ENCODE measurements at places on chromosomes 12 and 14.
A peak's percentile ranks its signal among the peaks of the same experiment; 100 is the strongest.

- DNase-seq: peak; percentile 40
Observed at GRCh38 chr12:76720068-76720467, 43.8 kb upstream of the ZDHHC17 start.

DNA sequence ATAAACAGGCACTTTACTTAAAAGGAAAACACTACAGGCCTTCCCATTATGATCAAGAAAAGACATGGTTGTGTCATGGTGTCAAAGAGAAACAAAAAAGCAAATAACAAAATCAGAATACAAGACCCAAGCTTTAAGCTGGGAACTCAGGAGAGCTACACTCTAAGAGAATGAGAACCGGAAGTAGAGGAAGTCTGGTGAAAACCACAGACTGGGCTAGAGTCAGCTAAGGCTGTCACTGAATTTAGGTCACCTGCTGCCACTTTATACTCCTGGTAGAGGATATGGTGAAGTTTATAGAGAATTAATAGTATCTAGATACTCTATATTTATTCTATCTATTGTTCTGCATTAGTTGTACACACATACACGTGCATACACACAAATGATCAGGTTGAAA, 971.7 kb downstream of the FLRT2 start:
- no peak for DNase-seq

DNA sequence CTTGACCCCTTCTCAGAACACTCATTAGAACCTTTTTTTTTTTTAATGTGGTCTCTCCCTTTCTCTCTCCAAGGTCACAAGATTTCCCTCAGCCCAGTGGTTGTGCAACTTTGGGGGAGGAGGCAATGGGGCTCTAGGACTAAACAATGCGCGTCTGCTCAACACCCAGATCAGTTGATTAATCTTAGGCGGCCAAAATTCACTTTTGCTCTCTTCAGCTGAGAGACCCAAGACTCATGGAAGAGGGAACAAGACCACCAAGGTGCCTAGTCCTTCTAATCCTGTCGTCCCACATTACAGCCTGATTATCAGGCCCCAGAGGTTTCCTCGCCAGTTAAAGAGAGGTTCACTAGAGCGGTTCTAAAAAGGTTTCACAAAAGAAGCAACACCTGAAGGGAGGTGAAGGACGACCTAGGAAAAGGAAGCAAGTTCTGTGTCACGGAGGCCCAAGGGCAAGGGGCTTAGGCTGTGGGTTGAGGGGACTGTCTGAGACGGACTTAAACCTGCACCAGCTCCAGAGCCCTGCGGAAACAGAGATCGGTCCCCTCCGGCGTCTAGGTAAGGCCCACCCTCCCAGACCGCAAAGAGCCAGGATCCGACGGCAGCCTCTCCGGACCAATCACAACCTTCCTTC, 824 bp upstream of the TARBP2 start:
- peak; percentile 93 for DNase-seq

DNA sequence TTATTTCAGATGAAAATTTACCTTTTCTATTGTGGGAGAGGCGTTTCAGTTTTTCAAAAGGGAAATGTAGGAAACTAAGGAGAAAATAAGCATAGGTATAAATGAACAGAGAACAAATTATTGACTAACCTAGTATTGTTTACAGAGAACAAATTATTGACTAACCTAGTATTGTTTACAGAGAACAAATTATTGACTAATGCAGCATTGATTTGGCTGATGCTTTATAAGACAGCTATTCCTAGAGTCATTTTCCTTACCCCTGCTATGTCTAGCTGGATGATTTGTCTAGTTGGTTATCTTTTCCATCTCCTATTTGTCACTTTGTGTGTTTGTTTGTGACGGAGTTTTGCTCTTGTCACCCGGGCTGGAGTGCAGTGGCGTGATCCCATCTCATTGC, 22.6 kb downstream of the TMPO start:
- no peak for DNase-seq

DNA sequence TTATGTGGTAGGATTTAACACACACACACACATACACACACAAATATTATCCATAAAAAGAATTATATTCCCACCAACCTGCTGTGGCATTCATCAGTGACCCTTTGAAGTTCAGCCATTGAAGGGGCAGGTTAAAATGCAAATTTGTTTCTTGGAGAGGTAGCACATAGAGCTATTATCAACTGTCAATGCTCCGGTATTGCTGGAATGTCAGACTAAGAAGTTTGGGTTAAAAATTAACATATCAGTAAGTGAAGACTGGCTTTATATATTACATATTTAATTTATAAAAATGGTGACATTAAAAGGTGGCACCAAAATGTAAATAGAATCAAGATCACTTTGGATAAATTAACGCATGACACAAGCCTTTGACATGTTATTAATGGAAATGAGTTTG, 207.3 kb downstream of the DAD1 start:
- no peak for DNase-seq

- DNase-seq: no peak
Observed at GRCh38 chr12:12549426-12549825, 13.2 kb downstream of the DUSP16 start.

DNA sequence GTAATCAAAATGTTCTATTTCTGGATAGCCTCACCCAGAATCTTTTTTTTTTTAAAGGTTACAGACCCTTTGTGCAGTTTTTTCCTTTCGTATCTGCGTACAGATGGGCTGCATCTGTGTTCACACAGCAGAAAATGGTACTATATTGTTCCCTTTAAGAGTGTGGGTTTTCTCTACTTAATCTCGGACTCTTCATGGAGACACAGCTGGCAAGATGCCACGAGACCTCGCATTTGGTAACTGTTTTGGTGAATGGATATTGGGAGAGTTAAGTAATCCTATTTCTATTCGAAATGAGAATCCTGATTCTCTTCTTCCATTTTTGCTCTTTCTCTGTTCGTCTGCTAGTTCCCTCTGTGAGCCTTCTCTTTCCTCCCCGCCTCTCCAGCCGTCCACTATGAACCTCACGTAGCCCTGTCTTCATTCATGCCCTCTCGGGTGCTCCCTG, 85.7 kb downstream of the SAMD4A start:
- peak; percentile 82 for DNase-seq

DNA sequence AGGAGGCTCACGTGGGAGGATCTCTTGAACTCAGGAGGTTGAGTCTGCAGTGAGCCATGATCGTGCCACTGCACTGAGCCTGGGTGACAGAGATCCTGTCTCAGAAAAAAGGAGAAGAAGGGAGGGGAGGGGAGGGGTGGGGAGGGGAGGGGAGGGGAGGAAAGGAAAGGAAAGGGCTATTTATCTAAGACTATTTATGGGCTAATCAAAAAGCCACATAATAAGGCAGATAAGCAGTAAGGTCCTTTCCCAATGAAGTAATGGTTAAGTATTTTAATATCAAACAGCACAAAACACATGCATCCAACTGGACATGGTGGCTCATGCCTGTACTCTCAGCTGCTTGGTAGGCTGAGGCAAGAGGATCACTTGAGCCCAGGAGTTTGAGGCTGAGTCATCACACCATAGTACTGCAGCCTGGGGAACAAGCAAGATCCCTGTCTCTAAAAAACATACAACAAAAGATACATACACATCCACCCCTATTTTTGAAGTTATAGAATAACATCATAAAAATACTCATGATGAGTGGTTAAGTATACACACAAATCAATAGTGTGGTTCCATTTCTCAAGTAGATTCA, 9.7 kb downstream of the PAWR start:
- peak; percentile 54 for DNase-seq

GRCh38 chr12:108091679-108092051, 37.4 kb upstream of the WSCD2 start:
- no peak for DNase-seq

- DNase-seq: no peak
Observed at GRCh38 chr12:65100140-65100539, 21.0 kb downstream of the WIF1 start.

DNA sequence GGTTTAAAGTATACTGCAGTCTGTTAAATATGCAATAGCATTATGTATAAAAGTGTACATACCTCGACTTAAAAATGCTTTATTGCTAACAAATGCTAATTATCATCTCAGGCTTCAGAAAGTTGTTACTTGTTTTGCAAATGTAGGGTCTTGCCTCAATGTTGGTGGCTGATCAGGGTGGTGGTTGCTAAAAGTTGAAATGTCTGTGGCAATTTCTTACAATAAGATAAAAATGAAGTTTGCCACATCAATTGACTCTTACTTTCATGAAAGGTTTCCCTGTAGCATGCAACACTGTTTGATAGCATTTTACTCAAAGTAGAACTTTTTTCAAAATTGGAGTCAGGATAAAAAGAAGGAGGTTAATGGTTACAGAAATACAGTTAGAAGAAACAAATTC, 407.7 kb upstream of the OR4E1 start:
- no peak for DNase-seq

- peak; percentile 73 for DNase-seq
Observed at GRCh38 chr12:113766879-113767878, 198.9 kb downstream of the RBM19 start.

DNA sequence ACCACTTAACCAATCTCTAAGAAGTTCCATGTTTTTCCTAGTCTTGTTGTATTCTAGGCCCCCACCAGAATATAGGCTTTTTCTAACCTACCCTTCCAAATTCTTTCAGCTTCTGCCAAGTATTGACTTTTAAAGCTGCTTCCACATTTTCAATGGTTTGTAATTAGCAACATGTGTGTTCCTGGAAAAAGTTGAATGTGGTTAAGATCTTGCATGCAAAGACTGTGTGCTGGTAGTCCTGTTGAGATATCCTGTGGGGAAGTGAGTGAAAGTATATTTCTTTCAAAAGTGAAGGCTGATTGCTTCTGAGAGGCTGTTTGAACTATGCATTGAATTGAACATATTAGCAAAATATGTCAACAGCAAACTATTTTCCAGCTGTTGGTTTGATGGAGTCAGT, 646 bp upstream of the OR6C4 start:
- no peak for DNase-seq

GRCh38 chr12:119328111-119328510, 6.4 kb upstream of the CCDC60 start:
- DNase-seq: no peak

DNA sequence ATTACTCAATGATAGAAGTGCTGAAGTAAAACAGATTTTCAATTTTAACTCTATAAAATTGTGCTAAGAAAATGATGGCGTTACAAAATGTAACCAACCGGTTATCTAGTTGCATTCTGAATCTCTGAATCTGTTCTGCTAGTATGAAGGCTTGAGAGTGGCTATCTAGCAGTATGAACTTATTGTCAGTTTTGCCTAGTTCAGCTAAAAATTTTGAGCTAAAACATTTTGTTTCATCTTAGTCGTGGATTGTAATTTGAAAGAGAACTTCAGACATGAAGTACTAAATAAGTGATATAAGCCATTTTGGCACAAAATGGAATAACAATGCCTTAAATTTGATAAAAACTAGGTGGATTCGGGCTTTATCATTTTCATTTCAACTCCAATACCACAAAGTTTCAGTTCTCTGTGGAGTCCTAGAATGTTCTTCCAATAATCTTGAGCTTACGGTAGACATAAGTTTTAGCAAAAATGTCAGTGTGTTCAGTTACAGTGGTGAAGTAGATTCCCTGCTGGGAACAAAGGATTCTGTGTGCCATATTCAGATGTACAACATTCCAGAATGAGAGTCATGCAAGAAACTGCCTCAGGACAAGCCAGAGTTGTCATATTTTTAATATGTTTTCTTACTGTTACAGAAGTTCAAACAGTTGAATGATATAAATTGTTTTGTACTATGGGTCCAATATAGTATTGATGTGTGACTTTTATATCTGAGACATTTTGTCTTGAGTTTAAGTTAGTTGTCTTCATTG, 28.1 kb downstream of the ATP6V1D start:
- no peak for DNase-seq

DNA sequence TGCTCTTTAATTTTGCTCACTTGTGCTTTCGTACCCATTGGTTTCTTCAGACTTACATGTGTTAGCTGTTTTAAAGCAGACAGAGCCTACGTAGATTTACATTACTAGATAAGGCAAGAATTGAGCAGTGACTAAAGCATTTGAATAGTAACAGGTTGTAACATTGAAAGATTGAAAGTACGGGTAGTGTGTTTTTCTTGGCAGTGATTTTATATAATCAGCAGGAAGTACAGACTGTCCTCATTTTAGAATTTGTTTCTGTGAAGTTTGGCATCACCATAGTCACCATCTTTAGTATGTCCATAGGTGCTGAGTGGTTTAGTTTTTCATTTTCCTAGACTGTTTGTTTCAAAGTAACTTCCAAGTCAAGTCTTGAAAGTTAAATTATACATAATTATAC, 14.0 kb downstream of the RTRAF start:
- peak; percentile 90 for DNase-seq

- no peak for DNase-seq
Observed at GRCh38 chr14:101548710-101549109, 12.6 kb upstream of the DIO3 start.

DNA sequence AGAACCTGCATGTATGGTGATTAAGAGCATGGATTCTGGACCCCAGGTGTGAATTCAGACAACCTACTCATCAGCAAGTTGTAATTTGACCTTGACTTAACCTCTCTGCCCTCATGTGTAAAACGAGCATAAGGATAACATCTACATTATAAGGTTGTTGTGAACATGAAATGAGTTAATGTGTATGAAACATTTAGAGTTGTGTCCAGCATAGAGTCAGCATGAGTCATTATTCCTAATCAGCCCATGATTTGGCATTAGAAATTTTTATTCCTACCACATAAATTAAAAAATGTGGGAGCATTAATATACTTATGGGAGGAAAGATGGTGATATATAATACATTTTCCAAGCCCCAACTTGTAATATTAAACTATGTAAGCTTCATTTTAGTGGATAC, 95.9 kb upstream of the DDHD1 start:
- no peak for DNase-seq

GRCh38 chr12:57452181-57452936, 2.7 kb upstream of the INHBE start:
- peak; percentile 87 for DNase-seq

DNA sequence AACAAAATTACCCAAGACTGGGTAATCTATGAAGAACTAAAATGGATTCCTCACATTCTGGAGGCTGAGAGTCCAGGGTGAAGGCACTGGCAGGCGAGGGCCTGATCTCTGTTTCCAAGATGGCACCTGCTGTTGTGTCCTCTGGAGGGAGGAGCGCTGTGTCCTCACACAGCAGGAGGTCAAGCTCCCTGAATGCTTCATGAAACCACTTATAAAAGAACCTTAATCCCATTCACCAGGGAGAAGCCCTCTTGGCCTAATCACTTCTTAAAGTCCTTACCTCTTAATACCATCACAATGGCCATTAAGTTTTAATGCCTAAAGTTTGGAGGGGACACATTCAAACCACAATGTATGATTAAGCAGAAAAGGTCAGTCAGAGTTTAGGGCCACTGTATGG, 172.4 kb downstream of the EMP1 start:
- no peak for DNase-seq

DNA sequence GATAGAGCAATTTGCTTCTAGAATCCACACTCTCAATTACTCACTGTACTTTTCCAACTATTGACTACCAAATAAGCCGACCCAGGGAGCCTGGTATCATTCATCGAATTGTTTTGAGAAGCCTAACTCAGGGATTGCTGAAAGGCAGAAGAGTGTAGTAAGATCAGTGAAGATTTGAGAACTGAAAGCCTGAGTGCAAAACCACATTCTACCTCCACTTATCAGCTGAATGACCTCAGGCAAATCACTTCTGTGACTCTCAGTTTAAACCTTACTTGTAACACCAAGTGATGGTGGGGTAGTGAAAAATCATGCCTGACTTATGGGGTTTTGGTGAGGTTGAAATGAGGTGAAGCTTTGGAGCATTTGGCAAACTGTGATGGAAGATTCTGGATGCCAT, 126.1 kb upstream of the MAX start:
- DNase-seq: no peak

- DNase-seq: no peak
Observed at GRCh38 chr12:14362352-14362751, 3.1 kb upstream of the ATF7IP start.

All from fibroblast of pulmonary artery (primary cell).